ENCODE measurements at places on chromosomes 7 and 10.

- no peak for DNase-seq
These were observed 44.0 kb upstream of the HPSE2 start for GRCh38 chr10:99279626-99280111.

GRCh38 chr7:40156988-40157387, 22.2 kb downstream of the SUGCT start:
- no peak for DNase-seq

- DNase-seq, result no peak
These were observed 2.2 kb downstream of the STRA8 start for GRCh38 chr7:135235841-135236240.

DNA sequence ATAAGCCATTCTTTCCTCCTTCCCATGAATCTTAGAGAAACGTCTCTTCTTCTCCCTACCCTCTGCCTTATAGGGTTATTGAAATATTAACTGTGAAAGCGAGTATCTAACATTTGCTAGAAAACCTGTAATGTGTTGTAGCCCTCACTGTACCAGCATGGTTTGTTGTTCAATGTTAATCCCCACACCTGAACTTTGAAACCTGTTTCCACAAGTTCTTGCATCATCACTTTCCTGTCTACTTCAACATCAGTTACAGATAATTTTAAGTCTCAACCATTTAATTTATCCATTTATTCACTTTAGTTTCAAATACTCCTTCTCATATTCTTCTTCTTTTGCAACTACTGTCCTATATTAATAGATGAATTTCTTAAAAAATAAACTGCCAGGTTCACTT, 148.2 kb downstream of the ETV1 start:
- DNase-seq, result no peak

GRCh38 chr7:148697256-148698006, 1.3 kb upstream of the CUL1 start:
- DNase-seq, result peak; percentile 14
